ELR (cell line): ENCODE measurements at places on chromosomes 6 and 20.
A peak's percentile ranks its signal among the peaks of the same experiment; 100 is the strongest.

DNA sequence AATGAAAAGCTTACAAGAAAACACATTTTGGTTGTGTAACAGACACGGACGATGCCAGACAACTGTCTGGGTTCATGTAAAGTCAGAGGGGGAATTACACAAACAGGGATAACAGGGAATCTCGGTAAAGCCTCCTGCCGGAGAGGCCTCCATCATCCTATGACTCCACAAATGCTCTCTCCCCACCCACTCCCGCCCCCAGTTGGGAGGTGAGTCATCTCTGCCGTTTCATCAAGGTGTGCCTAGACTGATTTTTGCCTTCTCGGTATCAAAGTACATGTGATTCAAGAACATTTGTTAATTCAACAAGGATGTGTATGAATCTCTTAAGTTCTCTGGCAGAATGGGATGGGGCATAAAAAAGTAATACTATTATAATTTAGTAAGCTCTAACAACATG, 304.9 kb upstream of the PRDM1 start:
- no peak for DNase-seq

DNA sequence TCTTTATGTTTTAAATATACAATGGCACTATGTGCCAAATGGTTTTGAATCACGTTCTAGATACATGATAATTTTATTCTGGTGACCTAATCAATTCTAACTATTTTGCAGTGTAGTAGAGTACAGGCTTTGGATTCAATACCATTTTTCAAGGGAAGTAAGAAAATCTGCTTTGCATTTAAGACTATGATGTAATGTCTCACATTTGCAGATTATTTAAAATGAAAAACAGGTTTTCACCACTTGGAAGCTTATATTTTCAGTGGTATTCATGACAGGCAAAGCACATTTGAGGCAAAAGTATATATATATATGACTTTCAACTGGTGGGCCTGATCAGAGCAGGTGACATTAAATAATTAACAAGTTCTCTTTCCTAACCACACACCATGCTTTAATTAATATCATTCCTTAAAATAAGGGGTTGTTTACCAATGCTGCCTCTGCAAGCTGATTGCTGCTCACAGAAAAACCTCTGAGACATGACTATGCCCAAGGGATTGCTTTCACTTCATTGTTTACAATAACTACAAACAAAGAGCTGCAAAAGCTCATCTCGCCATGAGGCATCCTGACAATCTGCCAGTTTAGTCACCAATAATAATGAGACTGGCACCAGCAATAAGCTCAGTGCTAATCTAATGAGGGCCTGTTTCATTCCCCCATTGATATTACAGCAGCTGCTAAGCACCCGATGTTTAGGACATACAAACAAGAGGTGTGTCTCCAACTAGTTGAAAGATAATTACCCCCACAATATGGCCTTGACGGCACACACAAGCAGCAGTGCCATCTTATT, 1176.0 kb upstream of the GJE1 start:
- DNase-seq, result peak; percentile 65

DNA sequence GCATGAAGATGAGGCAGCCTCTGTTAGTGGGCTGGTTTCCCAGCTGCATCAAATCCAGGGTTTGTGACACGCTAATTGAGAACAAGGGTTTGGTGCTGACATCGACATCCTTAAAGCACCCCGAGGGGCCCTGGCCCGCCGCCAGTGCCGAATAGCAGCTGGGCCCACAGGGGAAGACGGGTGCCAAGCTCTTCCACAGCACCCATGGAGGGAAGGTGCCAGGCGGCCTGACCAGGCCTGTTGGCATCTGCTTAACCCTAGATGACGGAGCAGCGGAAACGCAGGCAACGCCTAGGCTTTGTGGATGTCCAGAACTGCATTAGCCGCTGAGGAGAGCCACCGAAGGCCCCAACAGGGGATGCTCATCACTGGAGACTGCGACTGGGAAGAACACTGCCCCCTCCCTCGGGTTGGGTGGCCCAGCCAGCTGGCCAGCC, 16.0 kb downstream of the UQCC2 start:
- DNase-seq, result no peak

DNA sequence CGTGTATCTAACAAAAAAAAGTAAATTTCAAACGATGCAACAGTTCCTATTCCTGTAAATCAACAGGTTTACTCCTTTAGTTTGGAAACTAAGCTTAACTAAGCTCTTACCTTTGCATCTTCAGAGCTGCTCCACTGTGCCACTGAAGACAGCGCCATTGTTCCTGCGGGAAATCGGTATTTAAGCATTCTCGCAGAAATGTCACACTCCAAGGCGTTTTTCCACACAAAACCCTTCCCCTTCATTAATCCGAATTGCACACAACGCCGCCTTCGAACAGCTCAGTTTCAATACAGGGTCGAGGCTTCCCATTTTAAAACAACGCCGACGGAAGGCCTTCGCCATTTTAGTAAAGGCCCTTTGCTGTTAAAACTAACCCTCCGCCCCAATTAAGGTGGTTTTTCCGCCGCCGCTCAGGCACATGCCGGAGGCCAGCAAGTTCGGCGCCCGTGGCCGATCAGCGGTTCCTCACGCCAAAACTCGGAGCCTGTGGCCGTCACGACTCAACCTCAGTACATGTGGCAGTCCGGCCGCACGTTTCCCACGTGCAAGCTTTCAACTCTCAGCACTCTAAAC, 35.4 kb upstream of the SYNCRIP start:
- DNase-seq, result no peak

DNA sequence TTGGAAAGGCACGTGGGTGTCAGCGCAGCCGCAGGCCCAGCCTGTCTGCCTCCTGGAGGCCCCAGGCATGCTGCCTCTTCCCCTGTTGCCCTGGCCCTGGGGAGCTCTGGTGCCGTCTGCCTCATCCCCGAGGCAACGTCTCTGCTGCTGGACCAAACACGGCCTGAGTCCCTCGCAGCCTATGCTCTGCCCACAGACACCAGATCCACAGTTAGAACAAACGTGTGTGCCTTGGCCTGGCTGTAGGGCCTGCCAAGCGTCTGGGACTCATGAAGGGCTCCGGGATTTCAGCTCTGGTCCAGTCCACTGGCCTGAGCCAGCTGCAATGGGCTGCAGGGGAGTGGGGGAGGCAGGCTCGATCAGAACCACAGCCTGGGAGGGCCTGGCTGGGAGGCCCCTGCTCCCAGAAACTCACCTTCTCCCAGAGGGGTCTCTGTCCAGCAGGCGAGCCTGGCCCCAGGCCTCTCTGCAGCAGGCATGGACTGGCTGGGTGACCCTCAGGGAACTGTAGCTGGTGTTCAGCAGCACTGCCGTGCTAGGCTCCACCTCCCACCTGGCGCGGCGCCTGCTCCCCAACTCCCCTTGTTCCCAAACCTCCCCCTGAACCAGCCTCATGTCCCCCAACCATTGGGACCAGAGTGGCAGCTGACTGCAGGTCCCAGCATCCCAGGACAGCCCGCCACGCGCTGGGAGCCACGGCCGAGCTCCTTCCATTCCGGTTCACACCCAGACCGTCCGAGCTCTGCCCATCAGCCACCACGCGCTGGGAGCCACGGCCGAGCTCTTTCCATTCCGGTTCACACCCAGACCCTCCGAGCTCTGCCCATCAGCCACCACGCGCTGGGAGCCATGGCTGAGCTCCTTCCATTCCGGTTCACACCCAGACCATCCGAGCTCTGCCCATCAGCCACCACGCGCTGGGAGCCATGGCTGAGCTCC, 197.0 kb downstream of the DLL1 start:
- no peak for DNase-seq

DNA sequence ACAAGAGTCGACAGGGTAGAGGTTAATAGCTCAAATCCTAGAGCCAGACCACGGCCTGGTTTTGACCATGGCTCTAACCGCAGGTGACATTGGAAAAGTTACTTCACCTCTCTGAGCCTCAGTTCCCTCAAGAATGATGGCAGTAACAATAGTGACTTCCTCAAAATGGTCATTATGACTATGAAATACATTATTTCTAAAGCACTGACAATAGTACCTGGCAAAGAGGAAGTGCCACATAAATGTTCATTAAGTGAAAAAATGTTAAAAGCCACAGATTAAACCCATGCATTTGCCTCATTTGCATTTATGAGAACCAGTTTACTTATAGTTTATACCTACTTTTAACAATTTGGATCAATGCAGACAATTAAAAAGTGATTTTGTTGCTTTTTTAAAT, 12.3 kb downstream of the BTBD3 start:
- DNase-seq, result no peak

- DNase-seq, result peak; percentile 91
Observed at GRCh38 chr6:126721581-126722160, 381.8 kb downstream of the CENPW start.

GRCh38 chr6:150079604-150080003, 10.7 kb upstream of the ULBP3 start:
- peak; percentile 28 for DNase-seq

DNA sequence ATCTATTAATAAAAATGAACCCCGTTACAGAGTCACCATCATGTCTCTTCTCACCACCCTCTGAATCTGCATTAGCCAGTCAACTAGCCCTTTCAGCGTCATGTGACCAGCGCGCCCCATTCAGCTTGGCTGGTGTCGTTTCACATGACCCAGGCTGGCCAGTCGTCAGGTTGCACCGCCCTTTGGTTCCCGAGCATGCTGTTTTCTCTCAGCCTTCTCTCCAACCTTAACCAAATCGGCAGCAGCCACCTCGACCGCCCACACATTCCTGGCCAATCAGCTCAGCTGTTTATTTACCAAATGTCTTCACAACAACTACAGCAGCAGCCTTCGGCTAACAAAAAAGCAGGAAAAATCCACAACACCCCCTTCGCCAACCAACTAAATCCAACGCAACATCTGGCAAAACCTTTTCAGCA, 5.6 kb downstream of the SRSF3 start:
- DNase-seq, result peak; percentile 53

DNA sequence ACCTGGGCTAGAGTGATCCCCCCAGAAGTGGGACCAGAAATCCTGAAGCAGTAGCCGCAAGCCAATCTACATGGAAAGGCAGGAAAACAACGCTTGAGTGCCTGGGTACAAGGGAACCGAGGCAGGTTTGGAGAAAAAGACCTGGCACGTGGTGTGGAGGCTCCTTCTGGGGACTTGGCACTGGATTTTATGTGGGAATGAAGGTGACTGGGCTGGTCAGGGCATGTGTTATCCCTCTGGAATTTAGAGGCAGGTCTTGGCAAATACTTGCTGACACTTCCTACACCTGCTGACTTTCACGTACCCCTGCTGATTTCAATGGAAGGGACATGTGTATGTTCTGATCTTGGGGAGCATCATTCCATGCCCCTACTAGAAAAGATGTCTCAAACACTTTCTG, 25.0 kb upstream of the FAM217A start:
- peak; percentile 7 for DNase-seq

GRCh38 chr6:103273048-103273447, 1586.7 kb downstream of the HACE1 start:
- peak; percentile 62 for DNase-seq

DNA sequence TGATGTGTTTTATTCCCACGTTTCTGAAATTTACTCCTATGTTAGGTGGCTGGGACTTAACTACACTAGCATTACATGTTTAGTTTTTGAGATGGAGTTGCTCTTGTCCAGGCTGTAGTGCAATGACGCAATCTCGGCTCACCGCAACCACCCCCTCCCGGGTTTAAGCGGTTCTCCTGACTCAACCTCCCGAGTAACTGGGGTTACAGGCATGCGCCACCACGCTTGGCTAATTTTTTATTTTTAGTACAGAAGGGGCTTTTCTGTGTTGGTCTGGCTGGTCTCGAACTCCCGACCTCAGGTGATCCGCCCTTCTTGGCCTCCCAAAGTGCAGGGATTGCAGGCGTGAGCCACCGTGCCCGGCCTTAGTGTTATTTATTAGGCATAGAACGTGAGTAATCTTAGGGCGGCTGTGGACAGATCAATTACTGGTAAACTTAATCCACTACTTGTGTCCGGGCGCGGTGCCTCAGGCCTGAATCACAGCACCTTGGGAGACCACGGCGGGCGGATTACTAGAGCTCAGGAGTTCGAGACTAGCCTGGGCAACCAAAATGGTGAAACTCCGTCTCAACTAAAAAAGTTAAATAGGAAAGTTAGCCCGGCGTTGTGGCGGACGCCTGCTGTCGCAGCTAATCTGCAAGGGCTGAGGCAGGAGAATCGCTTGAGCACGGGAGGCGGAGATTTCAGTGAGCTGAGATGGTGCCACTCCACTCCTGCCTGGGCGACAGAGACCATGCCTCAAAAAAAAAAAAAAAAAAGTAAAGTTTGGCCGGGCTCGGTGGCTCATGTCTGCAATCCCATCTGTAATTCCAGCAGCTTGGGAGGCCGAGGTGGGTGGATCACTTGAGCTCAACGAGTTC, 123.7 kb upstream of the BTN3A2 start:
- DNase-seq, result peak; percentile 77

DNA sequence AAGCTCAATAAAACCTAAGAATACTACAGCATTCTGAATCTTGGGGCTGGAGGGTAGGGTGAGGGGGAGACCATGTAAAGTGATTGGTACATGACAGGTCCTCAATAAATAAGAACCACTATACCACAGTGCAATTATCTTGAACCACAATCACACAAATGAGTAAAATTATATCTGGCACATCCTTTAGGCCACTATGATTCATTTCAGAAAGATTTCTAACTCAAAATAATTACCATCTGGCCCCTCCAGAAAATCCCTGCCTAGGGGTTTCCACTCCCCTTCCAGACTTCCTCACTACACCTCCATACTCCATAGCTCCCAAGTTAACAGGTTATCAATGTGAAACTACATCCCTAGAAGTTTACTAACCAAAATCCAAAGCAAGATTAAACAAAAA, 19.7 kb downstream of the AKIRIN2 start:
- DNase-seq, result peak; percentile 55

GRCh38 chr6:100493206-100493888, 28.6 kb upstream of the SIM1 start:
- DNase-seq, result no peak

DNA sequence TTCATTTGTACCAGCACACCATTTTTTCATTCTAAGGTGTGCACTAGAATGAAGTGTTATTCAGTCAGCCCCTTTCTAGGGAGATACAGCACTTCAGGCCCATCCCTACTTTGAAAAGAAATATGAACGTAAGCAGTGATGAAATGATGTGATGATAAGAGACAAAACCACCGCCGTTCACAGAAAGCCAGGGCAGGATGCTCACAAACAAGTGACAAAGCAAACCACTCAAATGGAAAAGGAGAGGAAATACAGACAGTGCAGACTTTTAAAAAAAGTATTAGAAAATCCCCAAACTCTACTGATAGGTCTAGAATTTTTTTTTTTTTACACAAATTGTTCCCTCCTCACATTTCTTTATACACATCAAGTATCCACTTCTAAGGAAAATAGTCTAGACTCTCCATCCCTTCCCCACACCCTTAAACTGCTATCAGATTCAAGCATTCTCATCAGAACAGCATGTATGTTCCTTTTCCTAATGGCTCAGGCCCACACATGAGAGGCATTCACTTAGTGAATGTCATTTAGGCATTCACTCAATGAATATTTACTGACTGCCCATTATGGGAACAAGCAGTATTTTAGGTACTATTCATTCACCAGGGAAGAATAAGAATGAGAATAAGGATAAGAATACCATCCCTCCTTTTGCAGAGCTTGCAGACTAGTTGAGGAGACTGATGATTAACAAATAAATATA, 243.5 kb downstream of the GMPR start:
- DNase-seq, result no peak

GRCh38 chr6:6890400-6890858, 217.3 kb upstream of the RREB1 start:
- no peak for DNase-seq
